H1 (cell line): ENCODE measurements at places on chromosomes 4 and X. TPM values are rescaled to one million over a fixed set of nuclear protein-coding genes. Genes with fewer than 3 reads are reported as not detected.

DNA sequence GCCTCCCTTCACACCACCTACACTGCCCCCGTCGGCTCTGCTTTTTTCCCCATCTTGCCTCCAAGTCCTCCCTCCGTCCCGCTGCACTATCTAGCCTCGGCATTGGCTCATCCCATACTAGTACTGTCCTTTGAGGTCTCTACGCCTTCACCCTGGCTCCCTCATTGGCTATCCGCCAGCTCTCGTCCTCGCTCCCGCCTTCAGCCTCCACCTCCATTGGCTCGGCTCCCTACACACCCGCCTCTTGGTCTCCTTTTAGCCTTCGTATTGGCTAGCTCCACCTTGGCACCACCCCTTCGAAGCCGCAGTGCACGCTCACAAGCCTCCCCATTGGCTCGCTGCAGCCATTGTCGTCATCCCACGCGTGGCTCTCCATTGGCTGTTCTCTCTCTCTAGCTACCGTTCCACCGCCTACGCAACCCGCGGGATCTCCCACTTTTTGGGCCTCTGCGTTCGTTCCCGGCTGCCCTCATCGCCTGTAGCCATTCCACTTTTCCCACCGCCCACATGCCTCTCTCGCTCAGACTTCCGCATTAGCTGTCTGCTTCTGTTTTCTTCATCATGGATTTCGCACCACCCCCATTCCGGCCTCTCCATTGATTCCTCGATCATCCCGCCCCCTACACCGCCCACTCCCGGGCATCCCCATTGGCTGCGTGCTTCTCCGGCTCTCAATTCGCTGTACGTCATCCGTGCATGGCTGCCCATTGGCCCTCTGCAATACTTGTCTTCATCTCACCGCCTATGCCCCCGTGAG, 405 bp upstream of the PPP1R3F start:
- no peaks in the 10 kb centered on the region for H3K27me3 ChIP-seq
- H3K4me1 ChIP-seq = peaks cover 14% of the 10 kb centered on the region; the same call in 1 of the 2 replicates
- peak overlapping the region; percentile 63 for H3K4me3 ChIP-seq
- H3K27ac ChIP-seq = peak overlapping the region; percentile 95
- peak; percentile 83 for DNase-seq
- no peaks in the 10 kb centered on the region for H3K36me3 ChIP-seq

GRCh38 chrX:106499473-106499872, 112.3 kb upstream of the RADX start:
- H3K4me1 ChIP-seq = no peaks in the 10 kb centered on the region
- H3K36me3 ChIP-seq = no peaks in the 10 kb centered on the region
- no peak overlapping the region for H3K4me3 ChIP-seq
- H3K27ac ChIP-seq = no peak overlapping the region
- H3K27me3 ChIP-seq = no peaks in the 10 kb centered on the region

- H3K36me3 ChIP-seq = no peaks in the 10 kb centered on the region
- H3K4me1 ChIP-seq = peaks cover 11% of the 10 kb centered on the region
- no peak overlapping the region for H3K4me3 ChIP-seq
- H3K27me3 ChIP-seq = no peaks in the 10 kb centered on the region
Observed at GRCh38 chr4:2073808-2074481, 14.8 kb downstream of the NAT8L start.

- no peaks in the 10 kb centered on the region for H3K4me1 ChIP-seq
- no peak for DNase-seq
- H3K27ac ChIP-seq = no peak overlapping the region
- H3K4me3 ChIP-seq = no peak overlapping the region
- H3K36me3 ChIP-seq = no peaks in the 10 kb centered on the region
Observed at GRCh38 chr4:79514621-79515329, 106.7 kb upstream of the GK2 start.

DNA sequence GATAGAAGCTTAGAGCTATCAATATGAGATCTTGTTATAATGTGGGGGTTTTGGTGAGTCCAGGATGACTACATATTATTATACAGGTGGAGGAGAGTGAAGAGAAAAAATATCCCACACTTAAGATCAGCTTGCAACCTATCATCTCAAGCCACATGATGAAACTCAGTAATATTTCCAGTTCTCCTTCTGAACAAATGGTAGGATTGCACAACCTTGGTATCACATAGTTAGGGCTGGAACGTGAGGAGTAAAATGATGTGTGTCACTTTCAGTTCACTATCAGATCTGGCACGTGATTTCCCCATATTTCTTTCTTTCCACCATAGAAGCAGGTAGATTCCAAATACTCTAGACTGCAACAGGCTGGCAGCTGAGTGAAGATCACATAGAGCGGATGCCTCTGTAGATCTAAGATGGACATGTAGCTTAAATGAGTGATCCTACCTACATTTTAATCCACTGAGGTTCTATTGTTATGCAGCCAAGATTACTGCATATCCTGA, 150.6 kb upstream of the ANKRD50 start:
- no peak overlapping the region for H3K4me3 ChIP-seq
- H3K27ac ChIP-seq = no peak overlapping the region

DNA sequence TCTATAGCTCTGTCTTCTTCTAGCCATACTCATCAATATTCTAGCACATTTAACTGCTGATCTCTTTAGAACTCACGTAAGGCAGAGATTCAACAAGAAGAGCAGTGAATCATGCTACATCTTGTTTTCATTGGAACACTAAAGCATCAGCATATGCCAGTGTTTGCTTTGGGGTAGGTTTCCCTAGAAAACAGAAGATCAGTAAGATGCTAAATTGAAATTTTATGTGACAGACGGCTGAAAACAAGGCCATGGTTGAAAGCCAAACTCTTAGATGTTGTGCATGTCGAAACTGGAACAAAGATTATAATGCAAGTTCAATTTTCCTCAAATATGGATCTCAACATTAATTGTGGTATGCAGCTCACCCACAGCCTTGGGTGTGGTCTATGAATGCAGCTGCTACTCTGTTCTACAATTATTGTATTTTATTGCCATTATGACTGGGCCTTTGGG, 107.6 kb downstream of the PDLIM5 start:
- no peaks in the 10 kb centered on the region for H3K36me3 ChIP-seq
- H3K27me3 ChIP-seq = no peaks in the 10 kb centered on the region
- no peak for DNase-seq
- no peak overlapping the region for H3K4me3 ChIP-seq

- no peak for DNase-seq
- no peak overlapping the region for H3K4me3 ChIP-seq
- no peaks in the 10 kb centered on the region for H3K36me3 ChIP-seq
- H3K27ac ChIP-seq = no peak overlapping the region
Observed at GRCh38 chrX:45623266-45623665, 422.6 kb upstream of the DIPK2B start.

DNA sequence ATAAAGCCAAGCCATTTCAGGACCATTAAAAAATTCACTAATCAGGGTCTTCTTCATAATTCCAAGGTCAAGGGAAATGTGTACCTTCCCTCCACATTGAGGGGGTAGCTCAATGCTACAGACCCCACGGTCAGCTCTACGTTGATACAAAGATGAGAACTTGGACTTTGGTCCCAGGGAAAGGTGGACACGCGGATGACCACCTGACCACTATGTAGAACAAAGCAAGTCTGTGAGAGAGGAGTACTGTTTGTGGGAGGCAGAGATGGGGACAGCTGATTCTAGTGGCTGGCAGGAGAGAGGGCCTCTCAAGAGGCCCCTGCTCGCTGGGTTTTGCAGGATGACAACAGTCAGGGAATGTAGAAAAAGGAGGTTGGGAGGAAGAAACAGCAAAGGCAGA, 58.0 kb downstream of the SLC2A9 start:
- H3K4me3 ChIP-seq = no peak overlapping the region
- H3K27me3 ChIP-seq = no peaks in the 10 kb centered on the region
- H3K4me1 ChIP-seq = no peaks in the 10 kb centered on the region; the same call in 1 of the 2 replicates
- H3K27ac ChIP-seq = no peak overlapping the region
- DNase-seq = no peak
- no peaks in the 10 kb centered on the region for H3K36me3 ChIP-seq

DNA sequence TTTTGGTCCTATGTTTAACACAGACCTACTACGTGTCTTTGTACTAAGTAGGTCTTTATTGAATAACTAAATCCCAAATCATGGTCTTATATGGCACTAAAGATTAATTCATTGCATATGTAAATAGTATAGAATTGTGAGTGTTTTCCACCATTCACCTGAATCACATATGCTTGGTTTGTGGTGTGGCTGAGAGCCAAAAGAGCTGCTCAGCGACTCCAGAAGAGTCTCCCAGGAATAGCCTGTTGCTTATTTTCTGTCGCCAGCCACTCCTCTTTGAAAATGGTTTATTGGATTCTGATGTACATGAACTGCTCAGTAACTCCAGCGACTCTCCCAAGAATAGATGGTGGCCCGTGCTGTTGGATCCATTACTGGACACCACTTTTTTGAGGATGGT, 184.5 kb downstream of the CLCN4 start:
- H3K27me3 ChIP-seq = no peaks in the 10 kb centered on the region
- no peak for DNase-seq
- no peaks in the 10 kb centered on the region for H3K4me1 ChIP-seq
- H3K36me3 ChIP-seq = no peaks in the 10 kb centered on the region
- no peak overlapping the region for H3K4me3 ChIP-seq

DNA sequence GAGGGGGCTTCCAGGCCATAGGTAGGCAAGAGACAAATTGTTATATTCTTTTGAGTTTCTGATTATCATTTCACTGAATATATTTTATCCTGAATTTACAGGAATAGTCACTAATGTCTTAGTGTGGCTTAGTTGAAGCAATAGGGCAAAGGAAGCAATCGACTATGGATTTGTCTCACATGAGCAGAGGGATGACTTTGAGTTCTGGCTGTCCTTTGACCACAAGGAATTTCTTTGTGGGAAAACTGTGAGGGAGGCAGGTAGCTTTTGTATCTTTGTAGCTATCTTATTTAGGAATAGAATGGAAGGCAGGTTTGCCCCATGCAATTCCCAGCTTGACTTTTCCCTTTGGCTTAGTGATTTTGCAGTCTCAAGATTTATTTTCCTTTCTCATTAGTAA, 207.3 kb upstream of the ANXA10 start:
- H3K27ac ChIP-seq = no peak overlapping the region
- H3K4me3 ChIP-seq = no peak overlapping the region
- DNase-seq = no peak
- H3K27me3 ChIP-seq = no peaks in the 10 kb centered on the region
- no peaks in the 10 kb centered on the region for H3K36me3 ChIP-seq

- no peaks in the 10 kb centered on the region for H3K36me3 ChIP-seq
- H3K4me3 ChIP-seq = no peak overlapping the region
- H3K27me3 ChIP-seq = no peaks in the 10 kb centered on the region
- DNase-seq = no peak
Observed at GRCh38 chr4:83449009-83449408, 6.6 kb downstream of the HELQ start.

- no peak for DNase-seq
- H3K27ac ChIP-seq = no peak overlapping the region
- no peak overlapping the region for H3K4me3 ChIP-seq
- no peaks in the 10 kb centered on the region; the same call in 1 of the 2 replicates for H3K27me3 ChIP-seq
- H3K4me1 ChIP-seq = no peaks in the 10 kb centered on the region
Observed at GRCh38 chrX:153861733-153862310, 24.2 kb downstream of the L1CAM start.

DNA sequence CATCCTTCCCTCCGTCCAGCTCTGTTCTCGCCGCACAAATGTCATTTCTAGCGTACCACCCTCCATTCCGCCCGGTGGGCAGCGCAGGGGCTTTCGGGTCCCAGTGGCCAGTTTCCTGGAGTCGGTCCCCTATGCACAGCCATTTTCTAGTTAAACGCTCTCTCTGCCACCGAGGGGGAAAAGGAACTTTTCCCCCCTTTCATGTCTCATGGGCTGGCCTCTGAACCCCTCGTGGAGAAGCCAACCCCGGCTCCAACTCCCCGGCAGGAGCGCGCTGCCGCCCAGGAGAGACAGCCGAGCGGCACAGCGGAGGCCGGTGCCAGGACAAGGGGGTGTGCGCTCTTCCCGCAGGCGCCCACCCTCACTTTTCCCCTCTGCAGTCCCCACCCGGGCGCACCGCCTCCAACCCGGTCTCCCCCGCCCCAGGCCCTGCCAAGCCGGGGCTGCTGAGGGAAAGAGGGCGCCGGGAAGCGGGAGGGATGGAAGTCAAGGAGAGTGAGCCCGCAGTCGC, 662 bp downstream of the APBB2 start:
- H3K4me3 ChIP-seq = peak overlapping the region; percentile 55
- H3K27ac ChIP-seq = no peak overlapping the region
- peaks cover 4% of the 10 kb centered on the region for H3K4me1 ChIP-seq
- no peaks in the 10 kb centered on the region for H3K27me3 ChIP-seq
- H3K36me3 ChIP-seq = no peaks in the 10 kb centered on the region

GRCh38 chr4:74638689-74639088, 155.6 kb downstream of the BTC start:
- H3K27ac ChIP-seq = no peak overlapping the region
- H3K36me3 ChIP-seq = no peaks in the 10 kb centered on the region
- H3K4me3 ChIP-seq = no peak overlapping the region
- H3K27me3 ChIP-seq = no peaks in the 10 kb centered on the region

- H3K27me3 ChIP-seq = no peaks in the 10 kb centered on the region
- no peak overlapping the region for H3K27ac ChIP-seq
- H3K36me3 ChIP-seq = no peaks in the 10 kb centered on the region
- no peaks in the 10 kb centered on the region for H3K4me1 ChIP-seq
- DNase-seq = no peak
- no peak overlapping the region for H3K4me3 ChIP-seq
Observed at GRCh38 chrX:13340182-13340791, 20.4 kb upstream of the ATXN3L start.

GRCh38 chr4:56732301-56732700, 51.2 kb upstream of the HOPX start:
- no peaks in the 10 kb centered on the region for H3K27me3 ChIP-seq
- no peak overlapping the region for H3K4me3 ChIP-seq
- H3K36me3 ChIP-seq = no peaks in the 10 kb centered on the region

GRCh38 chr4:176919631-176920030, 126.9 kb upstream of the VEGFC start:
- no peaks in the 10 kb centered on the region for H3K4me1 ChIP-seq
- no peaks in the 10 kb centered on the region for H3K27me3 ChIP-seq
- no peak overlapping the region for H3K4me3 ChIP-seq
- no peaks in the 10 kb centered on the region for H3K36me3 ChIP-seq
- no peak for DNase-seq
- no peak overlapping the region for H3K27ac ChIP-seq

GRCh38 chrX:50747471-50747900, 66.5 kb downstream of the SHROOM4 start:
- H3K36me3 ChIP-seq = no peaks in the 10 kb centered on the region
- H3K4me3 ChIP-seq = no peak overlapping the region
- DNase-seq = no peak
- no peak overlapping the region for H3K27ac ChIP-seq
- H3K4me1 ChIP-seq = no peaks in the 10 kb centered on the region
- H3K27me3 ChIP-seq = no peaks in the 10 kb centered on the region

- peaks cover 5% of the 10 kb centered on the region for H3K36me3 ChIP-seq
- no peak for DNase-seq
- no peaks in the 10 kb centered on the region for H3K4me1 ChIP-seq
- no peaks in the 10 kb centered on the region for H3K27me3 ChIP-seq
- no peak overlapping the region for H3K4me3 ChIP-seq
Observed at GRCh38 chr4:15665753-15666365, 10.7 kb upstream of the FBXL5 start.

GRCh38 chrX:23788521-23788920, 5.5 kb downstream of the SAT1 start:
- H3K27me3 ChIP-seq = no peaks in the 10 kb centered on the region
- DNase-seq = no peak
- H3K27ac ChIP-seq = no peak overlapping the region

Gene GAB3
- 1.2 and 1.5 TPM in 2 replicates for total RNA-seq

Gene CXorf49
- total RNA-seq = not detected in 2 replicates

Gene VCX3B
- total RNA-seq = not detected in 2 replicates

Gene LRIT3
- total RNA-seq = 0.21 TPM in 1 of 2 replicates, not detected in the other

Gene GUCY1A1
- total RNA-seq = not detected in 2 replicates

Gene RNF175
- 7.3 and 7.9 TPM in 2 replicates for total RNA-seq

Gene DMD
- total RNA-seq = 7.4 and 7.5 TPM in 2 replicates

Gene LDB2
- 42.7 and 57.0 TPM in 2 replicates for total RNA-seq

Gene MAGEB2
- not detected in 2 replicates for total RNA-seq
